ENCODE measurements at places on chromosomes 6 and 20.

GRCh38 chr20:31858760-31859083, 11.6 kb downstream of the DUSP15 start:
- no peak for DNase-seq

DNA sequence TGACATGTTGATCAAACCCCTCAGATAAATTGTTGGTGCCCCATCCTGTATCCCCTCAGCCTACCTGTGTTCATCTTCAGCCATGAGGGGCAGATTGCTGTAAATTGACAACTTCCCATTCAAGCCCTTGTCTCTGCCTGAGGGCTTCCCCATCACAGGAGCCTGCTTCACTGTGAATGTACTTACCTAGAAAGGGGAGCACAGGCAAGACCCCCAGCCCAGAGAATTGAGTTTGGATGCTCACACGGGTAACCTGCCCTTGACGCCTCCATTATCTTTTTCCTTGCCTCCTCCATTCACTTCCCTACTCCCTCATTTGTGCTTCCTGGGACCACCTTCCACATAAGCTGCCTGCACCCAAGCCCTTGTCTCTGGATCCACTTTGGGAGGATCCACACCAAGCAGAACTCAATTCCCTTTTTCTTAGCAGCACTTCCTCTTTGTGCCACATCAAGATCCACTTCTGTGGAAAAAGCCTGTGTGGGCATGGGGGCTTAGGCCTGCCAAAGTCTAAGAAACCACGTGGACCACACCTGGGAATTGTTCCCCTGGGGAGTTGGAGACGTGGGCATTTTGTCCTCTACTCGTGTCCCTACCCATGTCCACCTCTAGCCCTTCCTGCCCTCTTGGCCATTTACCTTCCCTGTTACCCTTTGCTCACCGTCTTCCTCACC, 103.4 kb upstream of the FOXA2 start:
- no peak for DNase-seq

GRCh38 chr6:157974967-157975366, 6.7 kb upstream of the SYNJ2 start:
- DNase-seq, result no peak

DNA sequence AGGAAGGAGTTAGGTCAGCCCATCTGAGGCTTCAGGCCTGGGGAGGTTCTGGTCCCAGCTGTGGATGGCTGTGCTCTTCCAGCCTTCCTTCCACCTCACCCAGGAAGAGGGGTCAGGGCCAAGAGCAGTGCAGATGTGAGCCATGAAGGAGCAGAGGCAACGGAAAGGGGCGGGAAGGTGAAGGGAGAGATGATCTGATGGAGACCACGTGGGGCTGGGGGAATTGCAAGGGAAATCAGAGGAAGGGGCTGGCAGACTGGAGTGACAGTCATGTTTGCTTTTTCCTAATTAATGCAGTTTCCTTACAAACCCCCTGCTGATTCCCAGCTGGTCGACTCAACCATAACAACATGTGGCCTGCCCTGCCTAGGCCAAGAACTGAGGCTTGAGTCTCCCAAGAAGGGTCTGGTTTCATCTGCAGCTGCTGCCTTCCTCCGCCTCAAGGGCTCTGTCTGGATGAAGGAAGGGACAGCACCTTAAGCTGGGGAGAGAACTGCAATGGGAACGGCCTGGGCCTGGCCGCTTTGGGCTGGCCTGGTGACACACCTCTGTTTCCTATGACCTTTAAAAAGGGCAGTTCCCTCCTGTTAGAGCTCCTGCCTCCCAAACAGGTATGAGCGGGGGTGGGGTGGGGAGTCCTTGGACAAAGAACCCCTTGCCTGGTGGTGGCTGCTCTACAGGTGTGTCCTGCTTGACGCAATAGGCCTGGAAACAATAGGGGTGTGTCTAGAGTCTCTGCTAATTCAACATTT, 7.8 kb upstream of the MRPS18A start:
- no peak for DNase-seq

- no peak for DNase-seq
These were observed 12.9 kb downstream of the CDYL start for GRCh38 chr6:4788953-4789584.

DNA sequence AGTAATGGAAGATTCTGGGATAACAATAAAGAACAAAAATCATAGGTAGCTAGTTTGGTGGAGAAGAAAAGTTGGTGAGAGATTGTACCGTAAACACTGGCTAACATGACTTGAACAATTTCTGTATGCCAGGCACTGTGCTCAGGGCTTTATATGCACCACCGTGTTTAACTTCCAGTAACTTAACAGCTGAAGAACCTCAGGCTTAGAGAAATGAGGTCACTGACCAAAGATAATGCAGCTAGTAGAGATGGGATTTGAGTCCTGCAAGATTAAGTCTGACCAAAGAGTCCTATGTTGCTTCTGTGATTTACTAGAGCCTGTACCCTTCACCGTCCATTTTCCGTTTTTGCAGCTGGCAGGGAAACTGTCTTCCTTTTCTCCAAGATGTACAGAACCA, 2.7 kb downstream of the CSTF1 start:
- no peak for DNase-seq

DNA sequence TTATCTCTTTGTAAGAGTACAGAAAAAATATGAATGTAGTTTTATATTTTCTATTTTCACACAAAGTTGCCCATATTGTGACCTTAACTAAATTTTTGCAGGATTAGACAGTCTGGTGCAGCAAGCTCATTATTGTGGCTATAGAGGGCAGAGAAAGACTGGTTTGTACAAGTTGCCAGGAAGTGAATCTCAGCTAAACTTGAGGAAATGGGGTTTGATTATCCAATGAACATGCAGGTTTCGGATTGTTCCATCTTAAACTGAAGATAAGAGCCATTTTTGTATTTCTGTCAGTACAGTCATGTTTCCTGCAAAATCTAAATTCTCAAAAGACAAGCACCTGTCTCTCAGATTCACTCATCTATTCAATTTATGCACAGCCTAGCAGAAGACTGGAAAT, 390.9 kb downstream of the MMUT start:
- no peak for DNase-seq

DNA sequence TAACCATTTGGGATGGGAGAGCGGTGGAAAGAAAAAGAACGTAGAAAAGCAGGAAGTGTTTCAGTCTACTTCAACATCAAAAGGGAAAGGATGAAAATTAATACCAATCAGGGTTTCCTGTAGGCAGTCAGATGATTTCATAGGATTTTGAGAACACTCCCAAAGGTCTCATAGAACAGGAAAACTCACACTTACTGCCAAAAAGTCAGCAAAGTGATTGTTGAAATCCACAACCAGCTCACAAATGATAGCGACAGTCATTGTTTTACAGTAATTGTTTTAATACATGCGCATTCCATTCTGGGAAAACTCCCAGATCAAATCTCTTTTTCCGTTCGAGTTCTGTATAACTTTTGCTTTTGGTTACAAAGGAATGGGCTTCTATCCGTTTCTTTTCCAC, 5.3 kb upstream of the CNKSR3 start:
- no peak for DNase-seq

GRCh38 chr6:29488874-29489273, 1.1 kb upstream of the MAS1L start:
- DNase-seq, result no peak

DNA sequence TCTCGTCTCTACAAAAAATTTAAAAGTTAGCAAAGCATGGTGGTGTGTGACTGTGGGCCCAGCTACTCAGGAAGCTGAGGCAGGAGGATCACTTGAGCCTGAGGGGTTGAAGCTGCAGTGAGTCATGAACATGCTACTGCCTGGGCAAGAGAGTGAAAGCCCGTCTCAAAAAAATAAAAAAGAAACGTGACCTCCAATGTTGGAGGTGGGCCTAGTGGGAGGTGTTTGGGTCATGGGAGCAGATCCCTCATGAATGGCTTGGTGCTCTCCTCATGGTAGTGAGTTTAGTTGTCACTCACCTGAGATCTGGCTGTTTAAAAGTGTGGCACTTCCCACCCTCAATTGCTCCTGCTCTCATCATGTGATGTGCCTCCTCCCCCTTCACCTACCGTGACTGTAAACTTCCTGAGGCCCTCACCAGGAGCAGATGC, 24.3 kb downstream of the RBL1 start:
- DNase-seq, result no peak

DNA sequence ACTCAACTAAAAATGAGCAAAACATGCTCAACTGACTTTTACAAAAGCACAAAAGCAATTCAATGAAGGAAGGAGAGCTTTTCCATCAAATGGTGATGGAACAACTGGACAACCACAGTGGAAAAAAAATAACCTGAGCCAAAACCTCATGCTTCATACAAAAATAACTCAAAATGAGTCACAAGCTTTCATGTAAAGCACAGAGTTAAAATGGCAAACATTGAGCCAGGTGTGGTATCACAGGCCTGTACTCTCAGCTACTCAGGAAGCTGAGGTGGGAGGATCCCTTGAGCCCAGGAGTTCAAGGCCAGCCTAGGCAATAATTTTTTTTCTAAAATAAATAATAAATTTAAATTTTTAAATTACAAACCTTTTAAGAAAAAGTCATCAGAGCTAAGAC, 18.4 kb upstream of the HLA-G start:
- no peak for DNase-seq

DNA sequence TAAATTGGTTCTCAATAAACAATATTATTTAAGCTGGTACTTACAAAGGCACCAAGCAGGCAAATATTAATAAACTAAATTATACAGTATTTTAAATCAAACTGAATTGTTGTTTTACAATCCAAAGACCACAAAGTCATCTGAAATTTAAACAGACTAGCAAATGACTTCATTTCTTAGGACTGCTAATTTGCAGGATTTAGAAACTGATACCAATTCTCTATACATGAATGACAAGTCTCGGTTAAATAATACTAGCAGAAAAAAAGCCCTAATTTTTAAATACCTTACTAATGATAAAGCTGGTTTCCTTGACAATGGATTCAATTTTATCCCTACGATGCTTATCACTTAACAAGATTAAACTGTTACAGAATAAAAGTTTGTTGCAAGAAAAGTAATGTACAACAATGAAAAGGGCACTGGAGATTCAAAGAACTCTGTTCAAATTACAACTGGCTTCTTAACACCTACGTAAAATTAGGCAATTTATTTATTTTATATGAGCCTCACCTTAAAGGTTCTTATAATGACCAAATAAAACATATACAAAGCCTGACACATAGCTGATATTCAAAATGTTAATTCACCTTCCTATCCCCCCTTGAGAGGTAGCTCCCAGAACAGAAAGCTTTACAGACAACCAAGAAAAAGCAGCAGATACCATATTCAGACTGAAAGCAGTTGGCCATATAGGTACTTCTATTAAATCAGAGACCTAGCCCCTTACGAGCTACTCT, 33.1 kb downstream of the HBS1L start:
- no peak for DNase-seq

DNA sequence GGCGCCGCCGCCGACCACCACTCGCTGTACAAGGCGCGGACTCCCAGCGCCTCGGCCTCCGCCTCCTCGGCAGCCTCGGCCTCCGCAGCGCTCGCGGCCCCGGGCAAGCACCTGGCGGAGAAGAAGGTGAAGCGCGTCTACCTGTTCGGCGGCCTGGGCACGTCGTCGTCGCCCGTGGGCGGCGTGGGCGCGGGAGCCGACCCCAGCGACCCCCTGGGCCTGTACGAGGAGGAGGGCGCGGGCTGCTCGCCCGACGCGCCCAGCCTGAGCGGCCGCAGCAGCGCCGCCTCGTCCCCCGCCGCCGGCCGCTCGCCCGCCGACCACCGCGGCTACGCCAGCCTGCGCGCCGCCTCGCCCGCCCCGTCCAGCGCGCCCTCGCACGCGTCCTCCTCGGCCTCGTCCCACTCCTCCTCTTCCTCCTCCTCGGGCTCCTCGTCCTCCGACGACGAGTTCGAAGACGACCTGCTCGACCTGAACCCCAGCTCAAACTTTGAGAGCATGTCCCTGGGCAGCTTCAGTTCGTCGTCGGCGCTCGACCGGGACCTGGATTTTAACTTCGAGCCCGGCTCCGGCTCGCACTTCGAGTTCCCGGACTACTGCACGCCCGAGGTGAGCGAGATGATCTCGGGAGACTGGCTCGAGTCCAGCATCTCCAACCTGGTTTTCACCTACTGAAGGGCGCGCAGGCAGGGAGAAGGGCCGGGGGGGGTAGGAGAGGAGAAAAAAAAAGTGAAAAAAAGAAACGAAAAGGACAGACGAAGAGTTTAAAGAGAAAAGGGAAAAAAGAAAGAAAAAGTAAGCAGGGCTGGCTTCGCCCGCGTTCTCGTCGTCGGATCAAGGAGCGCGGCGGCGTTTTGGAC, 2.0 kb downstream of the SOX4 start:
- DNase-seq, result no peak

DNA sequence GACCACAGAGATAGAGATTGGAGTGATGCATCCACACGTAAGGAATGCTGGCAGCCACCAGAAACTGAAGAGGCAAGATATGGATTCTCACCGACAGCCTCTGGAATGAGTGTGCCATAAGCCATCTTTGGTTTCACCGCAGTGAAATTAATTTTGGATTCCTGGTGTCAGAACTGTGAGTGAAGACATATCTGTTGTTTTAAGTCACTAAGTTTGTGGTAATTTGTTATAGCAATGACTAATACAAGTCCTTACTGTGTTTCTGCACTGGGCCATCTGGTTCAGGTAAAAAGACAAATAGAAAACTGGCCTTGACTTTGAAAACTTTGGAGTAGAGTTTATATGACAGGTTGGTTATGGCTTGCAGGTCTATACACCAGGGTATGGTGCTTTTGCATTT, 261.9 kb downstream of the PHF3 start:
- peak; percentile 79 for DNase-seq

GRCh38 chr20:1209447-1210387, 6.5 kb downstream of the C20orf202 start:
- no peak for DNase-seq

DNA sequence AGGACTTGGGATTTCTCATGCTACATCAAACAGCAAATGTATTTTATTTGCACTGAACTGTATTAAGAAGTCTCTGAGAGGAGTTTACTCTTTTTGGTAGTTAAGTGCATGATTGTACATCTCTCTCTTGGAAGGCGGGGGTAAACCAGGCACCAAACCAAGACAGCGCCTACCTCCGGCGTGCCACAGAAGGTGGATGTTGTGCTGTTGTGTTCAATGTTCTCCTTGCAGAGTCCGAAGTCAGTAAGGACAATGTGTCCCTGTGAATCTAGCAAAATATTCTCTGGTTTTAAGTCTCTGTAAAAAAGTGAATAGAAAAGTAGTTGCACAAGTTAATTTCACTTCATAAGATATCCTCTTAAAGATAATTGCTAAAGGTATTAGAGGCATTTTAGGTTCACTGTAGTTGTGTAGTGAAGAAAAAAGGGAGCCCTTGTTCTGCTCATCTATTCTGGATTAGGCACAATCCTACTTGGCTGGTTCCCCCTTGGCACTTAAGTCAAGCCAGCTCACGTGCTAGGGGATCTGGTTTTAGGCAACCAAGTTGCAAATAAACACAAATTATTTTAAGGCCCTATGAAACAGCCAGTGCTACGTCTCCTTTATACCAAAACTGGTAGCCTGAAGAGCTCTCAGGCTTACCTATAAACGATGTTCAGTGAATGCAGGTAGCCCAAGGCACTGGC, 119.7 kb upstream of the SLC2A12 start:
- DNase-seq, result no peak

DNA sequence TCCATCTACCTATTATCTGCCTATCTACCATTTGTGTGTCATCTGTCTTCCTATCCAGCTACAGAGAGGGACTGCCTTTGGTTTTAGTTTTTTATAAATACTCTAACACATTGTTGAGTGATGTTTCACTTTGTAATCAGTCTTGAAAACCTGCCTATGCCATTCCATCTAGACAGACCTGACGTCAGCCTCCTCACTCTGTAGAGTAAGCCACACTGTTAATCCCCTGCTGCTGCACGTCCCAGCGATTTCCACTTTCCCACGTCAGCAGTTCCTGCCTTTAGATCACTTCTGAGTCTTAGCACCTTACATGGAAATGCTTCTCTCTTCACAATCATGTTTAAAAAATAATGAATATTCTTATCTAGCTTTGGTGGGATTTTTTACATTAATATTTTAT, 54.8 kb downstream of the PLG start:
- DNase-seq, result no peak

All from HS-5 (cell line).